ENCODE measurements at places on chromosomes 7 and 10. TPM values are rescaled to one million over a fixed set of nuclear protein-coding genes. Genes with fewer than 3 reads are reported as not detected.
A peak's percentile ranks its signal among the peaks of the same experiment; 100 is the strongest.

GRCh38 chr10:114654822-114655575 is 3.1 kb downstream of the ABLIM1 start:
- DNase-seq, result no peak

GRCh38 chr7:69373171-69374043 is 224.9 kb upstream of the AUTS2 start:
- no peak for DNase-seq

DNA sequence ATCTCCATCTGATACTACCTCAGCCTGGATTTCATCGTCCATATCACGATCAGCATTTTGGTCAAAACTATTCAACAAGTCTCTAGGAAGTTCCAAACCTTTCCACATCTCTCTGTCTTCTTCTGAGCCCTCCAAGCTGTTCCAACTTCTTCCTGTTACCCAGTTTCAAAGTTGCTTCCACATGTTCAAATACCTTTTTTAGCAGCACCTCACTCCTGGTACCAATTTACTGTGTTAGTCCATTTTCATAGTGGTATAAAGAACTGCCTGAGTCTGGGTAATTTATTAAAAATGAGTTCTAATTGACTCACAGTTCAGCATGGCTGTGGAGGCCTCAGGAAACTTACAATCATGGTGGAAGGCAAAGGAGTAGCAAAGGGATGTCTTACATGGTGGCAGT is 41.1 kb upstream of the PPP1R3A start:
- DNase-seq, result no peak

DNA sequence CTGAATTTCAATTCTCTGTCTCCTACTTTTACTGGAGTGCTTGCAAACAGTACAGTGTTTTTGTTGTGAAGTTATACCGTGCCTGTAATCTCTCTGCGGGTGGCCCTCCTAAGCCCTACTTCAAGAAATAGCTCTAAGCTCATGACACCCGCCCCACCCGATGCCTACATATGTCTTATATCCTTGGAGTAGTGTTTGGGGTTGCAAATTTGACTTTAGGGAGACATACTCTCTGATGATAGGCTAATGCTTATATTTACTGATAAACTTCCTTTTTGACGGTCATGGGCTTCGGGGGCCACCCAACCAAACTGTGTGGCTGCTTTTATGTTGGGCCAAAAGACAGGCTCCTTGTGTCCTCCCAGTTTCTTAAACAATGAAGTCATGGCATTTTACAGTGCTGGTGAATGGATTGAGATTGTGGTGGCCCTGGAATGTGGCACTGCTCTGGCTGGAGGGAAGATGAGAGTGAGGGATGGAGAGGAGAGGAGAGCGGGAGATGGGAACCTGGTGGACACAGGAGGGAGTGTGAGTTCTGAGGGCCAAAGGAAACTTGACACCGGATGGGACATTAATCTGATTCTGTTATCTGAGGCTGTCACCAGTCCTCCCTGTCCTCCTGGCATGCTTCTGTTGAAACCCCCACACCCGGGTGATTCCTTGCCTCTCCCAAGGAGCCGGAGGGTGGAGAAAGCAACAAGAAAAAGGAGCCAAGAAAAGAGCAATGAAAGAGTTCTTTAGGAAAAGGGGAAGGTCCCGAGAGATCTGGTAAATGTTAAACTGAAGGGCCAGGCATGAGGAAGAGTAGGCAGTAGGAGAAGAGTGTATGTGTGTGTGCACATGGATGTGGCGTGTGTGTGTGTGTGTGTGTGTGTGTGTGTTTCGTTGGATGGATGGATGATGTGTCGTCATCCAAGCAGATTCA is 113.3 kb downstream of the TCF7L2 start:
- no peak for DNase-seq

DNA sequence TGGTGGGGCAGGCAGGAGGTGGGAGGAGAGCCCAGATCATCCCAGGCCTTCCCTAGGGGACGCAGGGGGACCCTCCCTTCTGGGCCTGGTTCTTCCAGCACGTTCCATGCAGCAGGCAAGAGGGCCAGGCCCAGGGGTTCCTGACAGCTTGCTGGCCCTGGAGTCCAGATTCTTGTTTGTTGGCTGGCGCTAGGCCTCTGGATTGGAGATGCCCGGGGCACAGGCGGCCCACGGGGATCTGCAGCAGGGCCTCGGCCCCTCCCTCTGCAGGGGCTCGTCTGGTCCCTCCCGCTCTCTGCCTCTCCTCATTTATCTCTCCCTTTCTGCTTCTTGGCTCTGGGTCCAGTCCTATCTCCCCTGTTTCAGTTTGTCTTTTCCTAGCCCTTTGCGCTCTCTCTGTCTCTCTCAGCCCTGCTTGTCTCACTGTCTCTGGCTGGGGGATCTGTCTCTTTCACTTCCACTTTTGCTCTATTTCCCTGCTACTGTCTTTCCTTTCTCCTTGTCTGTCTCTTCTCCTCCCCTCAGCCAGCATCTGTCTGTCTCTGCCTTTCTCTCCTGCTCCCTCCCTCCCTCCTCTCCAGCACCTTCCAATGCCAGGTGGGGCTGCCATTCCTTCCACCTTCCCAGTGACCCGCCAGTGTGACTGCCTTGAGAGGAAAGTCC is 1.1 kb upstream of the AQP1 start:
- DNase-seq, result no peak

TMEM26 gene
- not detected for total RNA-seq

CPEB3 gene
- 2.8 TPM for total RNA-seq

GRCh38 chr10:112715581-112715980 is 234.5 kb upstream of the TCF7L2 start:
- DNase-seq, result no peak

RNF133 gene
- 0.69 TPM for total RNA-seq

- DNase-seq, result no peak
These were observed 383.0 kb upstream of the SEMA3C start for GRCh38 chr7:81301815-81302214.

FKBP6 gene
- not detected for total RNA-seq

LIPF gene
- total RNA-seq, result not detected

GRCh38 chr10:30111340-30112022 is 52.1 kb upstream of the JCAD start:
- no peak for DNase-seq

SEMA3D gene
- 0.91 TPM for total RNA-seq

- no peak for DNase-seq
These were observed 32.9 kb upstream of the SDK1 start for GRCh38 chr7:3267966-3268690.

DNA sequence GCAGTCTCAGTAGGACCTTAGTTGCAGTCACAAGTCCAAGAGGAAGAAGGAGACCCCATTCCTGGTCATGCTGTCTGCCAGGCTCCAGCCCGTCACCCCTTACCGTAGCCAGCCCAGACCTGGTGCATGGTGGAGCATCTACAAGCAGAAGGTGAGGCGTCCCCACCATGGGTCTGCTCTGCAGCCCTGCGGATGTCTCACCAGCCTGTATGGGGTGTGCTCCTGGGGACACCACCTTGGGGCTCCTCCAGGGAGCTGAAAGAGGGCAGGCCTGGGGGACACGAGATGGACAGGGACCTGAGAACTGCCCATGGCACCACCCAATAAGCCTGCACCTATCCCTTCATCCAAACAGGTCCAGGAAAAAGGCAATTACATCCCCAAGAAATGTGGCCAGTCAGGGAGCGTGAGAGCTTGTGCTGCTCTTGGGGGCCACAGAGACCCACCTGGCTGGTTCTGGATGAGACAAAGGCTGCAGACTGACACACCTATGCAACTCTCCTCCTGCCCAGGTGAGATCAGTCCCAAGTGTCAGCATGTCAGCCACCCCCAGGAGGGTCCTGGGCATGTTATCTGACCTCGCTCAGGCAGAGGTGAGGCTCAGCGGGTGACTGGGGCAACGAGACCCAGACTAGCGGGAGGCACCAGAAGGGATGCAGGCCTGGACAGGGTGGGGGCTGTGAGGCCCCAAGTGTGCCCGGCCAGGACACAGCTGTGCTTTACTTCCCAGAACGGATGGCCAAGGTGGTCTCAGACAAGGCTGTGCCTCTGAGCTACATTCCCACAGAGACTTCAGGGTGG is 84.5 kb upstream of the RET start:
- DNase-seq, result no peak

TMEM273 gene
- total RNA-seq, result not detected

CYP2C19 gene
- 4.5 TPM for total RNA-seq

ZSCAN21 gene
- 5.5 TPM for total RNA-seq

COL28A1 gene
- total RNA-seq, result 3.2 TPM

- DNase-seq, result no peak
These were observed 8.5 kb upstream of the RSBN1L start for GRCh38 chr7:77687747-77688144.

GNGT1 gene
- not detected for total RNA-seq

SLC26A5 gene
- total RNA-seq, result not detected

- DNase-seq, result no peak
These were observed 22.2 kb downstream of the NEUROD6 start for GRCh38 chr7:31318313-31318712.

DNA sequence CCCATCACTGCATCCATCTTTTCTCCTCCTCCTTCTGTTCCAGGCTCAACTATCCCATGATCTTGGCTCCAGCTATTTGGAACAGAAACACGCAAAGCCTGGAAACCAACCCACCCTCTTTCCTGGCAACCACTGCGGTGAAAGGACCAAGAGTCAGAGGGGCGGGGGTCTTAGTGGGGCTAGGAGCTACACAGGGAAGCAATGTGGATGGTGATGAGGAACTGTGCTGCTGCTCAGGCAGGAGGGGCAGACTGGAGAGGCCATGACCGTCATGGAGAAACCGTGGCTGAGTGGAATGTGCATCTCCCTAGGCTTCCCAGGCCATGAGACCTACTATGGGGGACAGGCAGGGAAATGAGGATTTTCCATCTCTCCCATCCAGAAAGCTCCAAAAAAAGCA is 25.6 kb downstream of the PLAC9 start:
- no peak for DNase-seq

ATAD1 gene
- 30.4 TPM for total RNA-seq

- no peak for DNase-seq
These were observed 55.0 kb downstream of the PRTFDC1 start for GRCh38 chr10:24897326-24897926.

DNA sequence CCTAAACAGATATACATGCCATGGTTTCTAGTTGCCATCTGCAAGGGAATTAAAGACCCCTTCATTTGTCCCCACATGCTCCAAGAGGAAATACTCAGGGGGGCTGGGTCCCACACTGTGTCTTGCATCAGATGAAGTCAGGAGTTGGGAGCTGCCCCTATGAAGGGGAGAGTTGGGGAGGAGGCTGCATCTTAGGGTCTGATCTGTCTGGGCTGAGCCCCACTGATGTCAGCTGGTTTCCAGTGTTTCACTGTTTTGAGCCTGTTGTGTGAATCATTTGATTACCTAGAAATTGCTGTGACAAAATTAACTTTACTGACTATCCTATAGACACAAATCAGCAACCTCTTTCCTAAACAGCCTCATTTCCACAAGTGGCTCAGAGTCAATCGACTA is 4.9 kb upstream of the ADCY1 start:
- no peak for DNase-seq

DNA sequence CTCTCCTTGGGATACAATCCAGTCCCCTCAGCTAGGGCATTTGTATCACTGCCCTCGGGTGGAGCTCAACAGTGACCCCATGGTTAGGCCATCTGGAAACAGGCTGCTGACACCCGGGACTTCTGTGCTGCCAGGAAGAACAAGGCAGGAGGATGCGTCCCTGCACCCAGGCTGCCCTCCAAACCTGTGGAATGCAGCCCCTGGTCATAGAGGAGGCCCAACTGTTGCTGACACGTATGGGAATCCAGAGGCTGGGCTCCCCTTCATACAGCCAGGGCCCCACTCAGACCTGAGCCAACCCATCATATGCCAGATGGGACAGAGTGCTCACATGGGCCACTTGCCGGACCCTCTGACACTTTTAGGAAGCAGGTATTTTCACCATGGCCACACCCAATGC is 45.5 kb upstream of the SRGN start:
- DNase-seq, result no peak

ZFAND4 gene
- 7.5 TPM for total RNA-seq

- no peak for DNase-seq
These were observed 19.1 kb downstream of the ADAM12 start for GRCh38 chr10:126369125-126369710.

LIPM gene
- not detected for total RNA-seq

- peak; percentile 52 for DNase-seq
These were observed 38.8 kb upstream of the DNAH11 start for GRCh38 chr7:21504021-21504420.

DNA sequence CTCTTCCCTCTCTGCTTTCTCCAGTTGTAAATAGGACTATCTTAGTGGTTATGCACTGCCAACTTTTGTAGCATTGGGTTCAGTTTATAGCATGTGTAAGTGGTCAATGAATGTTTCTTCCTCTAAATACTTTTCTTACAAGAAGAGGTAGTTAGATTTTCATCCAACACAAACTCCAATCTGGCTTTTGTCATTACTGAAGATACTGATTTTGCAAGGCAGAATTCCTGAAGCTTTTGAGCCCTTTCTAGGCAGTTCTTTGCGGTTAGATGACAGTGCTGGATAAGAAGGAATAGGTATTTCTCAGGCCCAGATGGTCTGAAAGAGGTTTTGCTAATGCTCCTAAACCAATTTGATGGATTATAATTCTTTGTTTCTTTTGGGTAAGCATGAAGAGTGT is 60.5 kb downstream of the BICC1 start:
- no peak for DNase-seq

DNA sequence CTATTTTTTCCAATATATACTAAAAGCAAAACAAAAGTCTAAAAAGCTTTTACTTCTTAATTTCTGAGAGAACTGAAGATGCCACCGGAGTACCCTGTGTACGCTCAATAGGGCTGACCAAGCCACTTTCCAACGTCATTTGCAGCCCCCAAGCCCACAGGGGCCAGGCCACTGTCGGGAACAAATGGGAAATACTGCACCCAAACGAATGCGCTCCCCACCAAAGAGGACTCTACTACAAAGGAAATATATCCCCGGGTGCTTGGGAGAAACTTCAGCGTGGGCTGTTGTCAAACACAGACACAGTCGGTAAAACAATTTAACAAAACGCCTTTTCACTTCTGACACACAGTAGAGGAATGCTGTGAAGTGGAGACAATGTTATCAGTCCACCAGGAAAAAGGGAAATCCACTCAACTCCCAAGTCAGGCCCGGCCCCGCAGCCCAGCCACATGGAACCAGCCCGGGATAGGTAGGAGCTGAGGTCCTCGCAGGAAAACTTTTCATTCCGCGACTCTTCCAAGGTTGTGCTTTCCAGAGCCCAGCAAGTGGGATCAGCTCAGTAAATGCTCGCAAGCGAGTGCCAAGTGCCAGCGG is 1.4 kb downstream of the PARD3 start:
- DNase-seq, result no peak

CCDC3 gene
- not detected for total RNA-seq

All from Calu3 (cell line).